ENCODE measurements at places on chromosomes 6 and 20.

GRCh38 chr6:3227363-3228045 is at the start of gene TUBB2B:
TSS of gene TUBB2B (minus strand) at chr6:3227653. CDS start at chr6:3227543, 110 bp downstream.
- no peak for DNase-seq

- no peak for DNase-seq
These were observed 58.5 kb upstream of the FNDC1 start for GRCh38 chr6:159110748-159111147.

GRCh38 chr6:38867726-38868125 is 152.6 kb downstream of the DNAH8 start:
- DNase-seq: no peak

DNA sequence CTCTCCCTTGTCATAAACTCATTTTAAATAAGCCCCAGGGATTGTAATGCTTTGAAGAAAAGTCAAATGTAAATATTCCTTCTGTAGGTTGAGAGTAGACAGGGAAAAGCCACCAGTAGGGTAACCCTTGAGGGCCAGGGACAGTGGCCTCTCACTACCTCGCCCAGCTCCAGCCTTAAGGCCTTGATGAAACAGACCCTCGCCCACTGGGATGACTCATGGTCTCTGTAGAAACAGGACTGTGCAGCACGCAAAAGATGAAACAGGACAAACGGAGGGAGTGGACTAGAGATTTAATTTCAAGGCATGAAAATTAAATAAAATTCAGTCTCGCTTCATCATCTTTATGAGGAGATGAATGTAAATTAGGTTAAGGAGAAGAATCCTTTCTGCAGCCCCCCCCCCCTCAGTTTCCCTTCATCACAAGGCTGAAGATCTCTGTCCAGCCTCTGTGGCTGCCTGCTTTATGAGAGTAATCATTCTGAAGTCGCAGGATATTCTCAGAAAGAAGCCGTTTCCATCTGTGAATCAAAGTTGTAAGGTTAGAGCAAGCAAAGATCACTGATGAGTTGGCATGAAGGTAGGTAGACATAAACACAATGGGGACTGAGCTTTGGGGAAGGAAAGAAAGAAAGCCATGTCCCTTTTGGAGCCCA is 60.4 kb downstream of the TMEM200A start:
- no peak for DNase-seq

DNA sequence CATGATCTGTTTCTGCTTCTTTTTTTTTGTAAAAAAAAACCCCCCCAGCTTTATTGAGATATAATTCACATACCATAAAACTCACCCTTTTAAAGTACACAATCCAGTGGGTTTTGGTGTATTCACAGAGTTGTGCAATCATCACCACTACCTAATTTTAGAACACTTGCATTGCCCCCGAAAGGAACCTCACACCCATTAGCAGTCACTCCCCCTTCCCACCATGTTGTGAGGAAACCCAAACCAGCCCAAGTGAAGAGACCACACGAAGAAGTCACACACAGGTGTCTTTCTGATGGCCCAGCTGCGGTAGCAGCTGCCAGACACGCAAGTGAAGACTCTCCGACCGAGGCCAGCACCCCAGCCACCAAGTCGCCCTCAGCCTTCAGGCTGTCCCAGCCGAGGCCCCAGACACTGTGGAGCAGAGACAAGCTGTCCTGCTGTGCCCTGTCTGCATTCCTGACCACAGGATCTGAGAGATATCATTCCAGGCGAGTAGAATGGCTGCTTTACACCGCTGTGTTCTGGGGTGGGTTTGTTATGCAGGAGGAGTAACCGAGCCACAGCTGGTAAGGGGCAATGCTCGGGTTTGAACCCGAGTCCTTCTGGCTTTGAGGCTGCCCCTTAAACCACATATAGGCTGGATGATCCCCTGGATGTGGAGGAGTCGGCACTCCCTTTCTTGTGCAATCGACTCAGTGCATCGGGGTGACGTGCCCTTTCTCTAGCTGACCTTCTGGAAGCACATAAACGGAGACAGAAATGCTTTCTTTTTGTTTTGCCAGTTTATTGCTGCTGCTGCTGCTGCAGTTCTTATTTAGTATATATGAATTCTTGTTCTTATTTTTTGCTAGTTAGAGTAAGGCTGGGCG is 59.1 kb upstream of the PTPN1 start:
- DNase-seq: no peak

- DNase-seq: no peak
These were observed 17.7 kb downstream of the GFRA4 start for GRCh38 chr20:3645309-3646066.

DNA sequence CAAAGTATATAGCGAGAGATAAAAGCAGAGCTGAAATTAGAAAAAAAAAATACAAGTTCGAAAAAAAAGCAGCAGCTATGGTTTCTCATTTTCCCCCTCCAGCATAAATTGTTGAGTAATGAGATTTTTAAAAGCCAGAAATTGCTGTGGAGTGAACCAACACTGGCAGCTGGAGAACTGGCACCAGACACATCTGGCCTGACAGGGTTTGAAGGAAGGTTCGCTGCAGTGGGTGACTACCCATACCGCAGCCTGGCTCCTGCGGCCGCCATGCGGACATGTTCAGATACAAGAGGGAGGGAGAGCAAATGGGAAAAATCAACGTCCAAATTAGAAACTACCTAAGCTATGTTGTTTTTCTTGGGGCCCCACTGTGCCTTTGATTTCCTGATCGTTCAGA is 3.3 kb downstream of the APCDD1L start:
- no peak for DNase-seq

DNA sequence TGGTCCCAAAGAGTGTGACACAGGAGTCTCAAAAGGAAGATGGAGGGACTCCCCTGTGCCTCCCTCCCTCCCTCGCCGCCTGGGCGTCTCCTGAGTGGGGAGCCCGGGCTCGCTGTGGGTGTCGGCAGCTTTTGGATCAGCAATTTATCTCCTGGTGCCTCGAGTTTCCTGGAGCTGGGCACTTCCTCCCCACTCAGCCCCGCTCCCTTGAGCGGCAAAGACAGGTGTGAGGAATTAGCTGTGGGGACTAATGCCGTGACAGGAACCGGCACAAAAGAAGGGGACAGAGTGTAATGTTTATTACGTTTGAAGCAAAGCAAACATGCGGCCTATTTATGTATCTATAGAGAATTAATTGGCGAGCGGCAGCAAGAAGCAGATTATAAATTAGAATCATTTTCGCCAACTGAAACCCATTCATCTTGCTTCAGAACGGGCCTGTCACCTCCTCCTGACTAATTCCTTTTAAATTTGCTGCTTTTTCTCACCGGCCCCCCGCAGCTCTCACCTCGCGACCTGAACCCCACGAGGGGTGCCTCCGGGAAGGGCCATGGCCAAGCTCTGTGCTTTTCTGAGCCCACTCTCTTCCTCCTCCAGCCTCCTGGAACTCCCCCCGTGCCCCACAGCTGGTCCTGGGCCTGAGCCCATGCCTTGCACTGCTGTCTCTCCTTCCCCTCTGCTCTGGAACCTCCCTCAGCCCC is 8.8 kb upstream of the CDH22 start:
- no peak for DNase-seq

DNA sequence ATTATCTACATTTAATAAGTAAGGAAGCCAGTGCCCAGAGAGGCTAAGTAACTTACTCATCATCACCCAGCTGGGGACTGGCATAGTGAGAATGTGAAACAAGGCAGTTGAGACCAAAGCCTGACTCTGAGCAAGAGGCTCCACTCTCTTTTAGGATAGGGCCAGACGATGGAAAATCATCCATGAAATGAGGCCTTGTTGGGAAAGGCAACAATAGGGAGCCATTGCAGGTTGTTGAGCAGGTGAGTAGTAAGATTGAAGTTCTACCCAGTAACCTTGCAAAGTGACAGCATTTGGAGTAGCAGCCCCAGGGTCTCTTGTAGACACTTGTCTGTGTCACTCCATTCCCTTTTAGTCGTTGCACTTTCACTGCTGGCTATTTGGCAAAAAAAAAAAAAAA is 2.5 kb upstream of the CPNE5 start:
- DNase-seq: no peak

GRCh38 chr6:43437700-43438099 is 10.4 kb downstream of the ABCC10 start:
- no peak for DNase-seq

- DNase-seq: no peak
These were observed 32.2 kb downstream of the PYGB start for GRCh38 chr20:25280051-25280573.

DNA sequence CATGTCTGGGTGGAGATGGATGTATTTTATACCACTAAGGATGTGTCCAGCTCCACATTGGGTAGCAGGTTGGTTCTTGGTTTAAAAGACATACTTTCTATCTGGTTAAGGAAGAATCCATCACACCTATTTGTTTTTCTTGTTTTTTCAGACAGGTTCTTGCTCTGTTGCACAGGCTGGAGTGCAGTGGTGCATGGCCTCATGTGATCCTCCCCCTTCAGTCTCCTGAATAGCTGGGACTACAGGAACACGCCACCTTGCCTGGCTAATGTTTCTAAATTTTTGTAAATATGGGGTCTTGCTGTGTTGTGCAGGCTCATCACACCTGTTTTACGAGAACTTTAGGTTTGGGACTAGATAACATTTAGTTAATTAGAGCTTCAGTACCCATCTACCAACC is 115.7 kb upstream of the PRND start:
- DNase-seq: no peak

- DNase-seq: no peak
These were observed 24.1 kb upstream of the SERPINB1 start for GRCh38 chr6:2865694-2866151.

DNA sequence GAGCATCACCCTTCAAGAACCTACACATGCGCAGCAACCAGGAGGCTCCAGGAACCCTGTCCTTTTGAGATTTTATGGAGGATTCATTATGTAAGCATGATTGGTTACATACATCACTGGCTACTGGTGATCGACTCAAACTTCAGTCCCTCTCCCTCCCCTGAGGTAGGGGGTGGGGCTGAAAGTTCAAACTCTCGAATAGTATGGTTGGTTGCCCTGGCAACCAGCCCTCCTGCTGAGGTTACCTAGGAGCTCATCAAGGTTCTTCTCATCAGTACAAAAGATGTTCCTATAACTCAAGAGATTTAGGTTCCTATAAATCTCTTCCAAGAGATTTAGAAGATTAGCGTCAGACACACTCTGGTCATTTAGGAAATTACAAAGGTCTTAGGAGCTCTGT is 21.9 kb upstream of the ZSCAN9 start:
- no peak for DNase-seq

DNA sequence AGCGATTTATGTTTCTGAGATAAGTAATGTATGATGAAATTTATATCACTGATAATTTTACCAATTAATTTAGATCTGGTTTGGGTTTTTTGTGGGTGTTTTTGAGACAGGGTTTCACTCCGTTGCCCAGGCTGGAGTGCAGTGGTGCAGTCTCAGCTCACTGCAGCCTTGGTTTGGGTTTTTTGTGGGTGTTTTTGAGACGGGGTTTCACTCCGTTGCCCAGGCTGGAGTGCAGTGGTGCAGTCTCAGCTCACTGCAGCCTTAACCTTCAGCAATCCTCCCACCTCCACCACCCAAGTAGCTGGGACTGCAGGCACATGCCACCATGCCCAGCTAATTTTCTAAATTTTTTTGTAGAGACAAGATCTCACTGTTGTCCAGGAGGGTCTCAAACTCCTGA is 13.0 kb downstream of the MRS2 start:
- DNase-seq: no peak

GRCh38 chr6:13048113-13048512 is 280.2 kb downstream of the TBC1D7 start:
- DNase-seq: no peak

GRCh38 chr6:88881451-88881850 is 82.0 kb downstream of the RNGTT start:
- DNase-seq: no peak

DNA sequence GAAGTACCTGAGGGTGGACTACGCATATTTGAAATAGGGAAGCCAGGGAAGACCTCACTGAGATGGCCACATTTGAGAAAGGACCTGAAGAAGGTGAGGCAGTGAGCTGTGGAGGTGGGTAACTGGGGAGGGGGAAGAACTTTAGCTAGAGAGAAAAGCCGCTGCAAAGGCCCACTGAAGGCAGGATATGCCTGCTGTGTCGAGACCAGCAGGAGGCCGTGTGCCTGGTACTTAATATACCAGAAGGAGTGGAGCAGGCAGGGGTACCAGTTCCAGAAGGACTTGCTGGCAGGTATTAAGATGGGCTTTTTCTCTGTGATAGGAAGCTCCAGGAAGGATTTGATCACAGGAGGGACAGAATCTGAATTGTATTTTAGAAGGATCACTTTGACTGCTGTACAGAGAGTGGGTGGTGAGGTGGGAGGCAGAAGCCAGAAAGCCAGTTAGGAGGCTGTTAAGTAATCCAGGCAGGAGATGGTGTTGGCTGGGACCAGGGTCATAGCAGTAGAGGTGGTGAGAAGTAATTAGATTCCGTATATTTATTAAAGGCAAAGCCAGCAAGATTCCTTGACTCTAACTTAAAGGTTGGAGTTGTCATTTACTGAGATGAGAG is 54.2 kb upstream of the FANCE start:
- DNase-seq: no peak

DNA sequence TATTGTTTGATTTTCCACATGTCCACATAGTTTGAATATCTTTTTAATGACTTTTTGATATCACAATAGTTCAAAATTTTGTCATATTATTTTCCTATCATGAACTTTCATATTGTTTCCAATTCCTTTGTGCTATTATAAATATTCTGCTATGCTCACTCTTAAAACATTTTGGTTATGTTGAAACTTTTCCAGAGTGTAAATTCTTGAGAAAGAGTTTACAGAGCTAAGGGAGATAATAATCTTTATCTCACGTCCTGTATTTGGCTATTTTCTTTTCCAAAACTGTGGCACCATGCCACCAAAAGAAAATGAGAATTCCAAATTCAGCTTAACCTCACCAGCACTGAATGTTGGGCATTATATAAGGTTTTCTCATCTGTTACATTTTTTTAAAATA is 210.9 kb downstream of the TFAP2B start:
- no peak for DNase-seq

- no peak for DNase-seq
These were observed 5.1 kb upstream of the C20orf144 start for GRCh38 chr20:33656783-33657703.

DNA sequence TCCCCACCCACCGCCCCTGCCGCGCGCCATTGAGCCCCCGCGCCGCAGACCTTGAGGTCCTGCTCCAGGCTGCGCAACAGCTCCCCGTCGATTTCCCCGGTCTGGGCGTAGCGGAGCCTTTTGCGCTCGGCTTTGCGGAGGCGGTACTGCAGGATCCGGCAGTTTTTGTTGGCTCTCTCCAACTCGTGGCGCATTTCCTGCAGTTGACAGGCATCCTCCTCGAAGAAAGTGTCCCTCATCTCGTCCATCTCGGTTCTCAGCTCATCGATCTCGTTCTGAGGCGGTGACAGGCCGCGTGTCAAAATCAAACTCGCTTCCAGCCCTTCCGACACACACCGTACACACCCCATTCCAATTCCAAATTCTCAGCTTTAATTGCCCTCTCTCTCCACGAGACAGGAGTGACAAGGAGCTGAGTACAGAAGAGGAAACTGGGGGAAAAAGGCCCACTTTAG is 4.3 kb downstream of the MTCL3 start:
- DNase-seq: no peak
